Activated naive CD4-positive, alpha-beta T cell treated with anti-CD3 and anti-CD28 coated beads, Interleukin-2, amount 10 ng/mL, durations not matched to agents 7 days and 5 days (primary cell): ENCODE measurements at places on chromosomes 1 and 21.
A peak's percentile ranks its signal among the peaks of the same experiment; 100 is the strongest.

DNA sequence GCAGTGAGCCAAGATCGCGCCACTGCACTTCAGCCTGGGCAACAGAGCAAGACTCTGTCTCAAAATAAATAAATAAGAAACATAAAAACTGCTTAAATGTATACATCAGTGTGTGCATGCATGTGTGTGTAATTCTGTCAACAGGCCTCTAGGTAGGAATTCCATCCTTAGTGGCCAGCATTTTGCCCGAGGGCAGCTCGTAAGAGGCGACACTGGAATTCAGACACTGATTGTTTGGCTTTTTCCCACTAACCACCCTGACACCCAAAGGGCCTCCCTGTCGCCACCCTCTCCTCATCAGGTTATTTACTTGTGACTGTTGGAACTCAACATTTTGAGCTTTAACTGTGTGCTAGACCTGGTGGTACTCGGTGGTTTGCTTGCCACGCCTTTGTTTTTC, 64.0 kb upstream of the KIF1B start:
- no peak for DNase-seq

- DNase-seq, result no peak
Observed at GRCh38 chr21:30676737-30677136, 34.1 kb downstream of the KRTAP20-3 start.

GRCh38 chr1:12148160-12148957, 18.4 kb upstream of the TNFRSF1B start:
- peak; percentile 35 for DNase-seq

DNA sequence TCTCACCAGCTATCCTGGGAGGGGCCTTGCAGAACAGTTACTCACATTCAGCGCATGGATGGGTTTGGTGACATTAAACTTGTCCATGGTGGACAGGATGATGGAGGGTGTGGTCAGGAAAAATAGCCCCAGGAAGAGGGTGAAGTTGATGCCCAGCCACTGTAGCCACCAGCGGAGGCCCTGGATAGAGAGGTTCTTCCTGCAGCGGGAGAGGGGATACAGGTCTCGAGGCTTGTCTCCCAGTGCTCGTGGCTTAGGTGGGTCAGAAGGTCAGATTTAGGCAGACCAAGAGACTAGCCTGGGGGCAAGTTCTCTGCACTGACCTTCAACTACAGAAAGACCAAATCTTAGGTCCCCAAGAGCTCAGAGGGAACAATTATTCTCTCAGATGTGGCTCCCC, 23.0 kb downstream of the TMEM63A start:
- no peak for DNase-seq

GRCh38 chr1:167207940-167208623, 12.6 kb upstream of the POU2F1 start:
- no peak for DNase-seq

- no peak for DNase-seq
Observed at GRCh38 chr1:8382608-8383505, 64.9 kb downstream of the SLC45A1 start.
